ENCODE measurements at places on chromosomes 5 and 9.

GRCh38 chr9:114261987-114262386, 60.9 kb upstream of the ORM1 start:
- no peak for DNase-seq

GRCh38 chr5:36631154-36631553, 24.7 kb downstream of the SLC1A3 start:
- DNase-seq, result no peak

GRCh38 chr5:175861337-175862130, 9.8 kb upstream of the CPLX2 start:
- no peak for DNase-seq

GRCh38 chr5:119405419-119405818, 46.9 kb upstream of the HSD17B4 start:
- DNase-seq, result no peak

GRCh38 chr5:174531782-174532191, 192.6 kb upstream of the MSX2 start:
- no peak for DNase-seq

- no peak for DNase-seq
Observed at GRCh38 chr5:81315336-81315735, 13.9 kb downstream of the ZCCHC9 start.

DNA sequence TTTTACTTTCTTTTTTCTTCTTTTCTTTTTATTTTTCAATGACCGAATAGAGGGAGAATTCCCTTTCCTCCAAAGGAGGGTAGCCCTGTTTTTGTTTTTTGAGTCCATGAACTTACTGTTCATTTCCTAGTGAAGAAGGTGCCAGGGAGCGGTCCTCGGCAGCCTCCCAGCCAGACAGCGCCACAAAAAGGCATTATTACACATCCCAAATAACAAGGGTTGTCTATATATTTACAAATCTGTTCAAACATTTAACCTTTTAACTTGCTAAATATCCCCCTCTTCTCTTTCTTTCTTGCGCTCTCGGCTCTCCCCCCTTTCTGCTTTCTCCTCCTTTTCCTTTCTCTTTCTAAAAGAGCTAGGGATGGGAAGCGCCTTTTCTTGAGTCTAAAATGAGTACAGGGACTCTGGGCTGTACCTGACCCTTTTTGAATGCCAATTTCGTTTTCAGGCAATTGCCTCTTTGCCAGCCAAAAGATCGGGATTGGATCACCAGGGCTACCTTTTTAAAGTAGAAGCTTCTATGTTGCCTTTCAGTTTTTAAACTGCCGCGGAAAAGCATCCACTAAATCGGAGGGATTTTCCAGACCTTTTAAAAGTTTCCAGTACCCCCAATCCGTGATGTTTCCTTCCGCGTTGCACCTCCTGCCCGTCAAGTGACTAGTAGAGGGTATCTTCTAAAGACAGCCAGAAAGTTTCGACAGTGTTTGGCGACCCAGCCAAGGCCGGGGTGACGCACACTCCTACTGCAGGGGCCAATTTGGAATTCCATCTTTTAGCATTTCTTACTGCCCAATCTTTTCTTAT, 125.6 kb downstream of the TMEM161B start:
- no peak for DNase-seq

GRCh38 chr9:129240581-129241211, 62.6 kb upstream of the IER5L start:
- DNase-seq, result no peak

- no peak for DNase-seq
Observed at GRCh38 chr5:107519900-107520354, 150.8 kb downstream of the EFNA5 start.

DNA sequence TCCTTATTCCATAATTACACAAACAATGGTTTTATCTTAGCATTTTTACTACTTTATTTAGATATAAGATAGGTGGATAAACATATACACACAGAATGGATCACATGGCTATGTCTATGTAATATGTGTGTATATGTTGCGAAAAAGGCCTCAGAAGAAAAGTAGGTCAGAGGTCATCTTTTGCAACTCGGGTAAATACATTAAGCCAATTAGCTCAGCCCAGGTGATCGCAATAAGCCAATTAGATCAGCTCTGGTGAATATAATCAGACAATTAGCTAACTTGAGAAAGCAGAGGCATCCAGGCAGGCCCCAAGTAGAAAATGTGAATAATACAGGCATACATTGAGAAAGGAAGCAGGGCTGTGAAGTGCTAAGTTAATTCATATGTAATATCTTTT, 24.3 kb downstream of the SLCO4C1 start:
- DNase-seq, result no peak

GRCh38 chr5:150144246-150144801, 11.3 kb downstream of the PDGFRB start:
- DNase-seq, result no peak

DNA sequence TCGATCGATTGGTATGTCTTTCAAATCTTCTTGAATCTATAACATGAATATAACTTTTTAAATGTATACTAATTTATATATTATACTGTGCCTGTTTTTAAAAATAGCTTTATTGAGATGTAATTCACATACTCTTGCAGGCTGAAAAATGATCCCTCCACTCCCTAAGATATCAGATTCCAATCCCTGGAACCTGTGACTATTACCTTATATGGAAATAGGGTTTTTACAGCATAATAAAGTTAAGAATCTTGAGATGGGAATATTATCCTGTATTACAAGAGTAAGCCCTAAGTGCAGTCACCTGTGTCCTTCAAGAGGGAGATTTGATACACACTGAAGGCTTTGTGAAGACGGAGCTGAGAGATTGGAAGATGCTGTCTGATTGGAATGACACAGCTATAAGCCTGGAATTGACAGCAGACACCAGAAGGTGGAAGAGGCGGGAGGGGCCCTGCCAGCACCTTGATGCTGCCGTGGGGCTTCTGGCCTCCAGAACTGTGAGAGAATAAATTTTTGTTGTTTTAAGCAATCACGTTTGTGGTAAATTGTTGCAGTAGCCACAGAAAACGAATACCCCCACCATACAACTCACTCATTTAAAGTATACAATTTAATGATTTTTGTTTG, 161.3 kb downstream of the RMI1 start:
- DNase-seq, result no peak

- no peak for DNase-seq
Observed at GRCh38 chr5:178547753-178548415, 42.3 kb downstream of the COL23A1 start.

DNA sequence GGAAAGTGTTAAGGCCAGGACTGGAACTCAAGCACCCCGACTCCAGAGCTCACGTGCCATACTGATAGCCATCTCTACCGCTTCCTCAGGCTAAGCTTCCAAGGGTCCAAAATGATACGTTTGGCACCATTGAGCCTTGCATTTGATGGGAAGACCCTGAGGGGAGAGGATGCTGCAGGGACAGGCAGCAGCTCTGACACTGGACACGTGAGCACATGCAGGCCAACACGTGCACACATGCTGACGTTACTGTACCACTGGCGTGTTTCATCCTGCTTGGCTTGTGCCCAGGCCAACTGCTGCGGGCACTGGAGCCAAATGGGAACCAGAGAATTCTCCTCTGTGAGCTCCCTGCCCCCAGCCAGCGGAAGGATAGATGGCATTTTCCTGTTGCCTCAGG, 5.2 kb downstream of the FAT2 start:
- DNase-seq, result peak; percentile 22

DNA sequence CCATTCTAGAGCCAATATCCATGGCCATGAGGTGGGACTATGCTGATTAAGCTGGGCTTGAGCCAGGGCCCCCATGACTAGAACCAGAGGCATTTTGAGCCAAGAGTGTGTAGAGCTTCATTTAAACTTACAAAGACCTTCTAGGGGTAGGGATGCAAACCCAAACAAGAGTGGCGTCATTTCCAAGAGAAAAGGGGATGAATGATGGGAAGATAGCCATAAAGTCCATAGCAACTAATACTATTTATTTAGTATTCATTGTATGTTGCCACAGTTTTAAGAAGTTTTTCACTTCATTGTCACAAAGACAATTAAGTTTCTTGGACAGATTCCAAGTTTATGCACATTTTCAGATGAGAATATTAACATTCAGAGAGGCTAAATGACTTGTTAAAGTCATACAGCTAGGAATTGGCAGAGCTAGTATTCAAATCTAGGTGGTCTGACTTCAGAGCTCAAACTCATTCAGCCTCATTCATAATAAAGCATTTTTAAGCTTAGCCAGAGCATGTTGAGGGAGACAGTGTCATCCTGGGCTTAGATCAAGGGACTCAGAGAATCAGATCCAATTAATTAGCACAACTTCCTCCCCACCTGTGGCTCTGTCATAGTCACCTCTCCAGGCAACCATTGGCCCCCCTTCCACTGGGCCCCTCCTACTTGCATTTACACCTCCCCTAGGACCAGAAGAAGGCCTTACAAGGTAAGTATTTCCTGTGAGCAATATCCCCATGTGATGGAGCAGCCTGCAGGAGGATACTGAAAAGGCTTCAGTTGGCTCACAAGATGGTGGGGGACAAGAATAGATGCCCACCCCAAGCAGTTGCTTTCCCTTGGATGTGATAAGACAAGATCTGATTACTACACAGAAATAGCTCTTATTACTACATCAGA, 95.0 kb upstream of the PCSK1 start:
- no peak for DNase-seq

DNA sequence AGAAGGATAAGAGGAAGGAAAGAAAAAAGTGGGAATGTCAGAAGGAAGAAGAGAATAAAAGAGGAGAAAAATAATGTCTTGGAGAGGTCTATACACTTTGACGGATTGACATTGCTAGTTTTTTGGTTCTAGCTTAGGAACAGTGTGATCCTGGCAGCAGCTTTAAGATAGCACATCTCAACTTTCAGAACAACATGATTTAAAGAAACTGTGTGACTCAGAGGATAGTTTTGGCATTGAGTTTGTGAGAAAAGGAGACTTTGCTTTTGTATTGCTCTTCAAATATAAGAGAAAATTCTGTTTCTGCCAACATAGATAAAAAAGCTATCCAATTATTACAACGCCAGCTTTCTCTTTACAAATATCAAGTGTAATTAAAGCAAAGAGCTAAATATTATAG, 260.7 kb upstream of the ARRDC3 start:
- DNase-seq, result no peak

DNA sequence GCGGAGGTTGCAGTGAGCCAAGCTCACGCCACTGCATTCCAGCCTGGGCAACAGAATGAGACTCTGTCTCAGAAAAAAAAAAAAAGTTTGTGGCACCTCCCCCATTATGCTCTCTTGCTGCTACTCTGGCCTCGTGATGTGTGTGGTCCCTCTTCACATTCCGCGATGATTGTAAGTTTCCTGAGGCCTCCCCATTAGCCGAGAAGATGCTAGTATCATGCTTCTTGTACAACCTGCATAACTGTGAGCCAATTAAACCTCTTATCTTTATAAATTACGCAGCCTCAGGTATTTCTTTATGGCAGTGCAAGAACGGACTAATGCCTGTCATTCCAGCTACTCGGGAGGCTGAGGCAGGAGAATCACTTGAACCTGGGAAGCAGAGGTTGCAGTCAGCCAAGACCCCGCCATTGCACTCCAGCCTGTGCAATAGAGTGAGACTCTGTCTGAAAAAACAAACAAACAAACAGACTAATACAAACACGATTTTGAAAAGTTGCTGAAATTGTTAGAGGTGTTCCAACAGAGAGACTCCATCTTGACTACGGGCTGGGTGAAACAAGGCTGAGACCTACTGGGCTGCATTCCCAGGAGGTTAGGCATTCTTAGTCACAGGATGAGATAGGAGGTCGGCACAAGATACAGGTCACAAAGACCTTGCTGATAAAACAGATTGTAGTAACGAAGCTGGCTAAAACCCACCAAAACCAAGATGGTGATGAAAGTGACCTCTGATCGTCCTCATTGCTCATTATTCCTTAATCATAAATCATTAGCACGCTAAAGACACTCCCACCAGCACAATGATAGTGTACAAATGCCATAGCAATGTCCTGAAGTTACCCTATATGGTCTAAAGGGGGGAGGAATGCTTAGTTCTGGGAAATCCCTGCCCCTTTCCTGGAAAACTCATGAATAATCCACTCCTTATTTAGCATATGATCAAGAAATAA, 8.3 kb upstream of the AFF4 start:
- no peak for DNase-seq

- no peak for DNase-seq
Observed at GRCh38 chr5:102802708-102803458, 47.8 kb downstream of the PAM start.

DNA sequence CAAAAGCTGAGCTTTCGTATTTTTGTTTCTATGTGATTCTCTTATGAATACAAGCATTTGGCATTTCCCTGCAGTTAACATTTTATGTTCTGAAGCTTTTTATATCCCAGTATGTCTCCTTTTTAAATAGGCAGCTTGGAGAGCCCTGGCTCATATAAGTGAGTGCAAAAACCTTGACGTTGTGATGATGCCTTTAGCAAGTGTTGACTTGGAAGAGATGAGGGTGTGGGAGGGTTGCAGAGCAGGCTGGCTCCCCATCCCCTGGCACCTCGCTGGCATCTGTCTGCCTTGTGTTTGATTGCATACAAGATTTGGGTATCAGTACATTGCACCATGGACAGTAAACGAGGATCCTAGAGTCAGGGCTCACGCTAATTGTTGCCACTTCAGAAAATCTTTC, 42.1 kb upstream of the DIRAS2 start:
- DNase-seq, result no peak

DNA sequence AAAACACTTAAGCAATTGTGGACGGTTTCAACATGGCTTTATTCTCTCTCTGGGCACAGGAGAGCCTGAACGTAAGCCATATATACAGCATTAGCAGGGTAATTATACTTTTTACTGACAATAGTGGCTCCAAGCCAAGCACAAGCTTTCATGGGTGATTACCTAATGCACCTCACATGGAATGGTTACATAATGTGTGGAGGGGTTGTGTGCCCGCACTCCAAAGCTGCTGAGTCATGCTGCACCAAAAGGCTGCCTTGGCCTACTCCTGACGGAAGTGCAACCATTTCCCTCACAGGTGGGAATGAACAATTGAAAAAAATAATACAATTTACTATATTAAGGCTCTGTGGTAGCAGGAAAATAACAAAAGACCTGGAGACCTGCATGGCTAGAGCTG, 86.5 kb upstream of the ATP10B start:
- DNase-seq, result no peak

DNA sequence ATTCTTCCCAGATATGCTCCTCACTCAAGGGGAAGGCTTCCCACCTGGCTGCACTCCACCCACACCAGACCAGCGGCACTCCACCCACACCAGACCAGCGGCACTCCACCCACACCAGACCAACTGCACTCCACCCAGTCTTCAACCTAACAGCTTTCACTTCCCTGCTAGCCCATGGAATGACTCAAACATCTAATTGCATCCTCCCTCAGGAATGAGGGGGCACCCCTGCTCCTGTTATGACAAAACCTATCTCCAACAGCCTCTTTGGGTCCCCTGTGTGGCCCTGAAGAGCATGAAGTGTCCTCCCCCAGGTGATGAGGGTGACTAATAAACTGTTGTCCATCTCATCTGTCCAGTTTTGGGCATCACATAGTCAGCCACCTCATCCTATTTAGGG, 556.6 kb upstream of the TUSC1 start:
- no peak for DNase-seq

- no peak for DNase-seq
Observed at GRCh38 chr5:100270023-100270771, 265.0 kb upstream of the FAM174A start.

GRCh38 chr9:133366435-133366834, 9.4 kb downstream of the SURF4 start:
- DNase-seq, result no peak

Measured in GM04504 (cell line).